ENCODE measurements at places on chromosomes 12 and 14.

DNA sequence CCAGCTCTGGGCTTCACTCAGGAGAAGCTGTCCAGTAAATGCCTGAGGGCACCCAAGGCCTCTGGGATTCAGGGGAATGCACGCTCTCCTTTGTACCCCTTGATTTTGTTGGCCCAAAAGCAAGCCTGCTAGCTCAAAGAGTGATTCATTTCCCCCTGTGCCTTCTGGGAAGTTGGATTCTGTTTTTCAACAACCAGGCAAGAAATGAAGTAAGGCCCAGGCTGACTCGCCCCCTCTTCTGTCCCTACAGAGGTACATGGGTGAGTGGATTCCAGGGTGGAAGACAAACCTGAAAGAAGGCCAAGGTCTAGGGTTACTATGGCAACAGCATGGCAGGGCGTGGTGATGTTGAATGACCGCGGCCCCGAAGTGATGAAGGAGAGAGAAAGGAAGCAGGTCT is 9.3 kb upstream of the SERPINA5 start:
- no peak for DNase-seq

DNA sequence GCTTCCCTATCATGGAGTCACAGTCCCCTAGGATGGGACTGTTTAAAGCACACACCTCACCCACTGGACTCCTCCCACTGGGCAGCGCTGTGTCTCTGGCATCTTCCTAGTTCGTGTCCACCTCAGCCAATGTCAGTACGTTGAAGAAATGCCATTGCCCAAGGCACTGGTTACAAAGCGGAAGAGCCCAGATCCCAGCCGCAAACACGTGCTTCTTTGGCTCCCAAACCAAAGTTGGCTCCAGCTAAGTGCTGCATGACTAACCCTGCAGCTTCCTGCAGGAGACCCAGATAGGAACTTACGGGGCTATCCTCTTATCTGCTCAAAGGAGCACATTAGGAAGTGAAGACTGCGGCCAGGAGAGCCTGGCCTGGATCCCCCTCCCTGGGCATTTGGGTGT is 9.3 kb downstream of the SYNE3 start:
- DNase-seq = peak; percentile 37

GRCh38 chr12:120110550-120111501 is 5.7 kb downstream of the RAB35 start:
- DNase-seq = peak; percentile 45

DNA sequence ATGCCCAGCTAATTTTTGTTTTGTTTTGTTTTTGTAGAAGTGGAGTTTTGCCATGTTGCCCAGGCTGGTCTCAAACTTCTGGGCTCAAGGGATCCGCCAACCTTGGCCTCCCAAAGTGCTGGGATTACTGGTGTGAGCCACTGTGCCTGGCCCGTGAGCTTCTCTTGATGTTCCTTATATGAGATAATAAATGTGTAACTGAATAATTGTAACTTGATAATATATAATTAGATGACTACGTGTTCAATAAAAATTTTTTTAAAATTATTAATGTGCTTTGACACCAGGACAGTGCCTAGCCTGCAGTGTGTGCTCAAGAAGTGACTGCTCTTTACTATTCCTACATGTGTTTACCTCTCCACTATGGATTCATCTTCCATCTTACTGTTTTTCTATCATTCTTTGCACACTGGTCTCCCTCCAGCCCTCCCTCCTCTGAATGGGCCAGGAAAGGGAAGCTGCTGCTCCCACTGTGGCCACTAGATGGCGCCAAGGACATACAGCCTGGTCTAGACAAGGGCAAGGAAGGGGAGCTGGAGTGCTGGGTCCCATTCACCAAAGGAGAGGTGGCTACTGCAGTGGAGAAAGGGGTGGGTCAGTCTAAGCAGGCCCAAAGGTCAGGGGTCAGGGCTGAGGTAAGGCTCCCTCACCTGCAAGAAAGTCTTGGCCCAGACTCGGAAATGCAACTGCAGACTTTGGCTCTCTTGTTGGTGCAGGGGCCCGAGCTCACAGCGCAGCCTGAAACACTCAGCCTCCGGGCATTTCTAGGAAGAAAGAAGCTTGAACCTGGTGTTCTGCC is 14.7 kb upstream of the ZNF385A start:
- DNase-seq = peak; percentile 83

DNA sequence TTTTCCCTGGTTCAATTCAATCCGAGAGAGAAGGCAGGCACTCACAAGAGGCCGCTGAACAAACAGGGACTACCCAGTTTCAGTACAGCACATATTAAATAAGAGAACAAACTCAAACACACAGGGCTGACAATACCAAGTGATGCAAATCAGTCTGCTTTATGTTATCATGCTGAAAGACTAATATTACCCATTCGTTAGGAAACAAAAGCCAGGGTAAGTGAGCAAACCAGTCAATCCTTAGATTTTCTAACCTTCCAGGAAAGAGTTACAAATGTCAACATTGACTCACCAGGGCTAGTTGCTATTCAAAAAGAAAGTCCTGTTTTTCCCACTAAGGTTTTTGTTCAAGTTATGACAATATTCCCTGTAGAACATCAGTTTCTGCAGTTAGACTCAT is 246.2 kb downstream of the C12orf42 start:
- DNase-seq = no peak

GRCh38 chr14:68695326-68695768 is 97.5 kb downstream of the ZFP36L1 start:
- DNase-seq = no peak

DNA sequence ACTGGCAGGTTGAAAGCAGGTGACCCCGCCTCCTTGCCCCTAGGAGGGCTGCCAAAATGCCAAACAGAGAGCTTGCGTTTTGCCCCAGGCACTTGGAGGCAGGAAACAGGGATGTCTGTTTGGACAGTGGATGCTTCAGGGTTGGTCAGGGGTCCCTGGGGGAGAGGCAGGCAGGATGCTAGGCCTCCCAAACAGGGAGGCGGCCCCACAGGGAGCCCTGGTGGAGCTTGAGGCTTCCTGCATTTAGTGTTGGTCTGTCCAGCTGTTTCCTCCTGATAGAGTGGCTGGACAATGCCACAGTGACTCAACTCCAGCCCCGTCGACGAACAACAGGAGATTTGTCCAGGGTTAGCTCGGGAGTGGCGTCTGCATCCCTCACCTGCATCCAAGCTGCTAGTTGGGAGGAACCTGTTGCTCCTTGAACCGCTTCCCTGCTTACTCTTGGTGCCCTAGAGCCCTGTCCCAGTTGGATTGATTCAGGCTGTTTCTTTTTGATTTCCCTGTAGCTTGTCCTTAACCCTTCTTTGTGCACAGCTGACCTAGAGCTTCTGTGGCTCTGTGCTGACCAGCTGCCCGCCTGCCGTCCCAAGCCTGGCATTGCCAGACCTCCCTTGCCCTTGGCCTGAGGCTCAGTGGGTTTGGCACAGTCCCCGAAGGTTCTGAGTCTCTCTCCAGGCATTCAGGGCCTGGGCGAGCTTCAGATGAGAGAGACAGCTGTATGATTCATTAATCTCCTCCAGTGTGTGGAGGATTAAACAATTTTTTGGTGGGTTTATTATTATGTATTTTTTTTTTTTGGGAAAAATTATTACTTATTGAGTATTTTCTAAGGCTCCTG is 45.9 kb downstream of the TSPAN9 start:
- no peak for DNase-seq

- DNase-seq = no peak
Observed at GRCh38 chr12:113528606-113529293, 57.1 kb upstream of the LHX5 start.

- DNase-seq = no peak
Observed at GRCh38 chr12:62605981-62606380, 139.4 kb downstream of the MON2 start.

GRCh38 chr14:68177728-68178127 is 358.1 kb downstream of the RAD51B start:
- no peak for DNase-seq

DNA sequence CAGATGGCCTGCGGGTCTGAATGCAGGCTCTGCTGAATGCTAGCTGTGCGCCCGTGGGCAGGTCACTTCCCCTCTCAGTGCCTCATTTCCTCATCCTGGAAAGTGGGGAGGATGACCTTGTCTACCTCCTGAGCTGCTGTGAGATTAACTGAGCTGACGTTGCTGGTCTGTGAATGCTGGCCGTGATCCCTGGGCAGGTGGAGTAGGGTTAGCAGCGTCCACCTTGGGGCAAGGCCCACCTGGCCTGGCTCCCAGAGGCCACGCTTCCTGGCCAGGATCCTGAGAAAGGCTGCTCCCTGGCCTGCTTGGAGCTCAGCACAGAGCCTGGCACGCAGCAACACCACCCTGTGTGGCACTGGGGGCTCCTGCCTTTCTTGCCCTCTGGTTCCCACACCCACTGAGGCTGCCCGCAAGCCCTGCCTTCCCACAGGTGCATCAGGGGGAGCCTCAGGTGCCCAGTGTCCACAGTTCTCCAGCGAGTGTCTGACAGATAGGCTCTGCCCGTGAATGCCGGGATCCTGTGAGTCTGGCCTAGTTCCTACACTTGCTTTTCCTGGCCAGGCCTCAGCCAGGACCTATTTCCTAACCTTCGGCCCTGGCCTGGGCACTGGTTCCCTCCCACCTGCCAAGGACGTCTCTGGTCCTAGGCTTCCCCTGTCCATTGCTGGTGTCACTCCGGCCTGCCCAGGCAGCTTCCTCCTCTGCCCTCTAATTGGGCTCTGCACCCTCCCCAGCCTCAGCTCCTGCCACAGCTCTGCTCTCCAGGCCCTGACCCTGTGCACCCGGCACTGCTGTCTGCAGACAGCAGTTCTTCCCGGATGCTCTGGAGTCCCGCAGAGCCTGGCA is 37.2 kb upstream of the TDRD9 start:
- DNase-seq = no peak

- DNase-seq = no peak
Observed at GRCh38 chr12:30630979-30631285, 64.7 kb downstream of the IPO8 start.

DNA sequence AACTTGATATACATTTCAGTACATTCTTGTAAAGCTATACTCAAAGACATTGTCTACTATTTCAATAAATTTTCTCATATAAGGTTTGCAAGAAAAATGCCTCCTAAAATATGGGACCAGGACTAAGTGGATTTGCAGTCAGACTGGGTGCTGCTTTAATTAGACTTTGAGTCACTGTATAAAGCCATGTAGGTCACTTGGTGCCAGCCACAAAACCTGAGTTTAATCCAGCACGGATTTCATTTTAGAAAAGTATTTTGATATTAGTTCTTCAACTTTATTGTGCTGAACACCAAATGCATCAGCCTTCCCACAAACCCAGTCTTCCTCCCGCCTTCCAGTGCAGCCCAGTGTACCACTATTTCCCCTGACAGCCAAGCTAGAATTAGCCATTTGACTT is 9.9 kb upstream of the NID2 start:
- DNase-seq = no peak

DNA sequence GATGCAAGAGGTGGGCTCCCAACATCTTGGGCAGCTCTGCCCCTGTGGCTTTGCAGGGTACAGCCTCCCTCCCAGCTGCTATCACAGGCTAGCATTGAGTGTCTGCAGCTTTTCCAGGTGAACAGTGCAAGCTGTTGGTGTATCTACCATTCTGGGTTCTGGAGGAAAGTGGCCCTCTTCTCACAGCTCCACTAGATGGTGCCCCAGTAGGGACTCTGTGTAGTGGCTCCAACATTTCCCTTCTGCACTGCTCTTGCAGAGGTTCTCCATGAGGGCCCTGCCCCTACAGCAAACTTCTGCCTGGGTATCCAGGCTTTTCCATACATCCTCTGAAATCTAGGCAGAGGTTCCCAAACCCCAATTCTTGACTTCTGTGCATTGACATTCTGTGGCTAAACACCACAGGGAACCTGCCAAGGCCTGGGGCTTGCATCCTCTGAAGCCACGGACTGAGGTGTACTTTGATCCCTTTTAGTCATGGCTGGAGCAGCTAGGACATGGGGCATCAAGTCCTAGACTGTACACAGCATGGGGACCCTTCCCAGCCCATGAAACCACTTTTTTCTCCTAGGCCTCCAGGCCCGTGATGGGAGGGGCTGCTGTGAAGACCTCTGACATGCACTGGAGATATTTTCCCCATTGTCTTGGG is 24.0 kb upstream of the SLC38A1 start:
- DNase-seq = no peak

GRCh38 chr12:7327918-7328317 is 24.0 kb downstream of the ACSM4 start:
- DNase-seq = no peak

- DNase-seq = peak; percentile 74
Observed at GRCh38 chr12:121443193-121443870, 43.4 kb downstream of the RNF34 start.

GRCh38 chr12:87870061-87870460 is 159.1 kb downstream of the C12orf50 start:
- DNase-seq = no peak

- DNase-seq = no peak
Observed at GRCh38 chr12:119409043-119409442, 74.5 kb downstream of the CCDC60 start.

DNA sequence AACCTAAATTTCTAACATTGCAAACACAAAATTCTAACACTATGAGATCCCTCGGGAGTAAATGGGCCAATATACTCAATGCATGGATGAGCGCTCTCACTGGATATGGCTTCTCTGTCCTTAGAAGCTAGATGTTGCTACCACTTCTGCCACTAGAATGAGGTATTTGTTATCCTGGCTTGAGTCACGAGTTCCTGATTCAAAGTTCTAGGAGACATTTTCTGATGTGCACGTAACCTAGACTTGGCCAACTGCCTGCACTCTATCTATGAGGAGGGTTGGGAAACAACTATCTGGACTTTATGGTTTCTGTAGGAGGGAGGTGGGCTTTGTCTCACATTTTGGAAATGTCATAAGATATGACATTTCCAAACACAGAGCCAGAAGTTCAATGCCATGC is 37.6 kb downstream of the FERMT2 start:
- no peak for DNase-seq

- no peak for DNase-seq
Observed at GRCh38 chr12:128801879-128802391, 21.8 kb downstream of the SLC15A4 start.

- no peak for DNase-seq
Observed at GRCh38 chr12:131826097-131826928, 1.9 kb upstream of the MMP17 start.
